Left cardiac atrium (tissue), 4 donors: ENCODE measurements at places on chromosomes 3 and 15. TPM values are rescaled to one million over a fixed set of nuclear protein-coding genes. Genes with fewer than 3 reads are reported as not detected.
A peak's percentile ranks its signal among the peaks of the same experiment; 100 is the strongest.

C2CD4B gene
- 4.1 TPM for total RNA-seq

NR1I2 gene
- not detected for total RNA-seq

KNG1 gene
- total RNA-seq = 0.24 TPM

LMAN1L gene
- total RNA-seq = 110 TPM

TMEM108 gene
- 7.7 TPM for total RNA-seq

- peak; percentile 58 for DNase-seq
Measured at GRCh38 chr3:150469031-150469930, 61.2 kb downstream of the TSC22D2 start.

DNA sequence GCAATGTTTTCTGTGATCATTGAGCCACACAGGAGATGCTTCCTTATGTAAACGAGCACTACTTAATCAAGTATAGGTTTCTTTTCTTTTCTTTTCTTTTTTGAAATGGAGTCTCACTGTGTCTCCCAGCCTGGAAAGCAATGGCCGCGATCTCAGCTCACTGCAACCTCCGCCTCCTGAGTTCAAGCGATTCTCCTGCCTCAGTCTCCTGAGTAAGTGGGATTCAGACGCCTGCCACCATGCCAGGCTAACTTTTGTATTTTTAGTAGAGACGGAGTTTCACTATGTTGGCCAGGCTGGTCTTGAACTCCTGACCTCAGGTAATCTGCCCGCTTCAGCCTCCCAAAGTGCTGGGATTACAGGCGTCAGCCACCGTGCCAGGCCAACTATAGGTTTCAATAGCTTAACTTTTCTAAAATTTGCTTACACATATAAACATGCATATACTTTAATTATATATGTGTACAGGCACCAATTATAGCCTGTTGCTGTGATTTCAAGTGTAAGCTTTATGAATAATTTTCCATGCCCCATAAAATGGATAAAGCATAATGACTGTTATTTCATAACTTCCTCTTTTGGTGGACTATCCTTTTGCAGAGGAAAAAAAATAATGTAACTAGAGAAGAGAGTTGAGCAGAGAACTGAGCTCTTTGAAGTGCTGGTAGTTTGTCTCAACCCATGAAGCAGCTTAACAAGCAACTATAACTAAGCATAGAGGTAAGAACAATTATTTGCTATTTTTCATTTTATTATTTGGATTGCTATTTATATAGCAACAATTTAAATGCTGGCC, 24.8 kb upstream of the MBNL1 start:
- no peak for DNase-seq

GRCh38 chr3:37701734-37702433, 159.8 kb upstream of the CTDSPL start:
- DNase-seq = no peak

GRCh38 chr3:73745526-73746191, 120.9 kb upstream of the PDZRN3 start:
- no peak for DNase-seq

DNA sequence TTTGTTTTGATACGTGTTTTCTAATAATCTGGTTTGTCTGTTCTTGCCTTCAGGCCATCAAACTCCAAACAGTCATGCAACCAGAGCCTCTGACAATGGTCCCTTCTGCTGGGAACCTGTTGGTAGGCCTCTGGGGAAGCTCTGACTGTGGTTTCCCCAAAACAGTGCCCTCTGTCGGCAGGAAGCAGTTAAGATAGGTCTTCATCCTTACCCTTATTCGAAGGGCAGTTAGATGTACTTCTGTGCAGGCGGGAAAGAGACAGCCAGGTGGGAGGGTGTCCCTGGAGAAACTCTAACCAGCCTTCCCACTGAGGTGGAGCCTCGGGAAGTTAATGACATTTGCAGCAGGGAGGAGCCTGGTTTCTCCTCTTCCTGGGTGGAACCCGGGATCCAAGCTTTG, 81.6 kb upstream of the CHMP2B start:
- DNase-seq = no peak

DNA sequence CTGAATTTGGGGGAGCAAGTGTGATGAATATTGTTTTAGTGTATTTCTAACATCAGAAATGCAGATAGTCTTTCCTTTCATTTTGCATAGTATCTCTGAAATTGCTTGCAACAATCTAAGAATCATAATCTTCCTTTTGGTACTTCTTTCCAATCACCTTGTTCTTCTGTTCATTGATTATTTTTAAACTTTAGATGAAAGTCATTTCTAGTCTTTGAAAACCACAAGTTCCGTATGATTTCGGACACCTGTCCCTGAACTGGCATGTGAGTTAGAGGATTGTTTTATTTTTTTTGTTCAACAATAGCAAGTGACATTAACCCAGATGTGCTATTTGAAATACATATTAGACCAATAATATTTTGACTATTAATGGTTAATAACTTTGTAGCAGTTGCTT, 329.7 kb downstream of the UNC13C start:
- DNase-seq = no peak

DNA sequence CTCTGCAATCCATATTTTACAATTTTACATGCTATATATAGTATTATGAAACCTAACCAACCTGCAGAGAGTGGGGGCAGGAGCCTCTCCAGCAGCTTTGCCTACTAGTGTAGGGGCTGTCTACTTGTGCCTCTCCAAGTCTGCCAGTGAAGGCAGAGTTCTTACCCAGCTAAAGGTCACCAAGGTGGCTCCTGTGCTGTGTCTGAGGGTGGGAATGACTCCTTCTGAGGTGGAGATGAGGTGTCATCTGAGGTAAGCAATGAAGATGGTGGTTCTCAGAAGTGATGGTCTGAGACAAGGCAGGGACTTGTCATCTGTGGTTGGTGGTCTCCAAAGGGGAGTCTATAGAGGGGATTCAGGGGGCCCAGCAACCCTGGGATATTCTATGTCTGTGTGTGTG, 47.5 kb downstream of the SACM1L start:
- no peak for DNase-seq

- no peak for DNase-seq
Measured at GRCh38 chr3:188174317-188175044, 20.5 kb downstream of the LPP start.
